ENCODE measurements at places on chromosomes 5 and 9.

GRCh38 chr9:1879501-1879900 lies 135.6 kb upstream of the SMARCA2 start:
- no peak for DNase-seq

GRCh38 chr5:54553659-54554207 lies 36.2 kb downstream of the SNX18 start:
- DNase-seq, result no peak

DNA sequence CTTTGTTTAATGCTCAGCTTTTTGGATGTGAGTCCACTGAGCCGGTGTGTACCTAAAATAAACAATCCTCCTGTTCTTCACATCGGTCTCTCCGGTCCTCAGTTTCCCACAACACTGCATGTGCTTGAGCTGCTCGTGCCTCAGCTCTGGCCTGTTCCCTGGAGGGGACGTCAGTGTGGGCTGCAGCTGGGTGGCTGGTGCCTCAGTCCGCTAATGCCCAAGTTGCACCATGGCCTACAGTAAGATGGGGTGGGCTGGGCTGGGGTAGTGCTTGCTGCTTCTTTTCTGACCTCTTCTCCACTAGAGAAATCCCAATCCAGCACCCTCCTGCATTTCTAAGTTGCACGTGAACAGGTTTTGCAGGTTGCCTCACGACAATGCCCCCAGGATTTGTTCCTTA lies 595 bp upstream of the BTNL9 start:
- DNase-seq, result no peak

DNA sequence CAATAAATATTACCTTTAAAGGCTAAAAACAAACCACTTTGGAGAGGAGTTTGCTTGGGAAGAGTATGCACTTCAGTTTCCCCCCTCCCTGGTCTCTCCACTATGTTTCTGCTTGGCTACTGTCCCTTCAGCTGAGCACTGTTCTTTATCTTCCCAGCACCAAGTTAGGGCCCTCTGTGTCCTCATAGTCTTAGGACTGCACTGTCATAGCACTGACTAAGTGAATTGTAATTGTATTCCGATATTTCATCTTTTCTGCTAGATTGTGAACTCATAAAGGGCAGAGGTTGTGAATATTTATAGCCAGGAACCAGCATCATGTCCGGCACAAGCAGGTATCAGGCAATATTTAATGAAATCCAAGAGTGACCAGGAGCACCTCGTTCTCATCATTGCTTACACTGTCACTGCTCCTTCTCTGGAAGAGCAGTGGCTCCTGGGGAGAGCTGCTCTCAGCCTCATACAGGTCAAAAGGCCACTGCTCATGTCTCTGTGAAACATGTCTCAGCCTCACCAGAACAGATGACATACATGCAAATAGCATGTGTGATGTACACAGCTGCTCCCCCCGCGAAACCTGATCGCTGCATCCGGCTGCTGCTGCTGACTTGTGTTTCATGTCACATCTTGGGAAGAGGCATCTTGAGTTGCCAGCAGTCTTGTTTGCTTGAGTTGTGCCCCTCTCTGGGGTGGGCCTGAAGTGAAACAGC lies 279.7 kb upstream of the MSX2 start:
- no peak for DNase-seq

DNA sequence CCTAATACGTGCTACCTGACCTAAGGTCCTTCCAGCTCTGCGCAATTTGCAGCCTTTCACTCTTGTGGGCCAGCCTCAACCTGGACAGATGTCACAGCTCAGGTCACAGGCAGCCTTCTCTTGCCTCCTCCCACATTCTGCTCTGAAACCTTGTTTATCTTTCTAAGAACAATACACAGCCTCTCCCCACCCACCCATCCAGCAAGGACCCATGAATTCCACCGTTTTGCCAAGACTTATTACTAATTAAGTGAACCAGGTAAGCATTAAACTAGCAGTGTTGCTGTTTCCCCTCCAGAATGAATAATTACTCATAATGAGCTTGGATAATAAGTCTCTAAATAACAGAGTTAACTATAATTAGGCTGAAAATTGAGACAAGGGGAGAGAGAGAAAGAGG lies 11.0 kb downstream of the FABP6 start:
- DNase-seq, result no peak

- no peak for DNase-seq
These were observed 155.9 kb downstream of the SGCD start for GRCh38 chr5:156482818-156483217.

GRCh38 chr9:98146101-98146991 lies 27.3 kb upstream of the TRIM14 start:
- no peak for DNase-seq

- no peak for DNase-seq
These were observed 68.1 kb downstream of the ARHGEF28 start for GRCh38 chr5:73694089-73694488.

- peak; percentile 30 for DNase-seq
These were observed at the start of gene RNF180 for GRCh38 chr5:64165500-64166200. RNF180 (plus strand) TSS chr5:64165843; CDS start chr5:64200808, 34,965 bp downstream.

GRCh38 chr9:83622939-83623678 lies at the start of gene IDNK:
IDNK (plus strand) TSS chr9:83623143; CDS start chr9:83623172, 29 bp downstream.
- peak; percentile 77 for DNase-seq

- no peak for DNase-seq
These were observed 205.9 kb downstream of the PDZD2 start for GRCh38 chr5:31844622-31845345.

DNA sequence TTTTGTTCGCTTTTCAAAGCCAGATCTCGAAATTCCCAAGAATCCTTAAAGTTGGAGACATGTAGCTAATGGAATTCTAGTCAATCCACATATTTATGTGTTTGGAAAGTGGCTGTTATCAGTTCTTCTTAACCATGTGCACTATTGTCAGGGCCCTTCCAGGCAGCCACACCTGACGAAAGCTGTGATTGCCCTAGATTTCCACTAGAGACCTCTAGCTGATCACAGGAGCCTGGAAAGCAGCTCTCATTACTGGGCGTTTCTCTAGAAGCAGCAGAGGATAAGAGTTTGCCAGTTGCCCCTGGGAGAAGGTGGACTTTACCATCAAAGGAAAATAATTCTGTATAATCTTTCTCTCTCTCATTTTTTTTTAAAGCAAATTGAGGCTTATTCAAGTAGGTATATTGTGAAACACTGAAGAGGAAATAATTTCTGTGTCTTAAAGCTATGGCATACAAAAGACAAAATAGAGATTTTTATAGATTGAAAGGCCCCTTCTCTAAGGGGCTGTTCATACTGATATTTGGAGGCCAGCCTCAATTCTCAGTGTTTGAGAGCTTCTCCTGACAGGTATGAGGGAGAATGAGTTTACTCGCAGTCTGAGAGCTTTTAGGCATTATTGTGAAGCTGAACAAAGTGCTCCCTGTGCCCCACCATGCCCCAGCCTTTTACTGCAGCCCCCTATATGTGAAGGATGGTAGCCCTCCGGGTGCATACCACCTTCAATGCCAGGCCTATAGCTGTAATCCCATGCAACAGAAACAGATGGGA lies 405.4 kb upstream of the ACTBL2 start:
- DNase-seq, result no peak

DNA sequence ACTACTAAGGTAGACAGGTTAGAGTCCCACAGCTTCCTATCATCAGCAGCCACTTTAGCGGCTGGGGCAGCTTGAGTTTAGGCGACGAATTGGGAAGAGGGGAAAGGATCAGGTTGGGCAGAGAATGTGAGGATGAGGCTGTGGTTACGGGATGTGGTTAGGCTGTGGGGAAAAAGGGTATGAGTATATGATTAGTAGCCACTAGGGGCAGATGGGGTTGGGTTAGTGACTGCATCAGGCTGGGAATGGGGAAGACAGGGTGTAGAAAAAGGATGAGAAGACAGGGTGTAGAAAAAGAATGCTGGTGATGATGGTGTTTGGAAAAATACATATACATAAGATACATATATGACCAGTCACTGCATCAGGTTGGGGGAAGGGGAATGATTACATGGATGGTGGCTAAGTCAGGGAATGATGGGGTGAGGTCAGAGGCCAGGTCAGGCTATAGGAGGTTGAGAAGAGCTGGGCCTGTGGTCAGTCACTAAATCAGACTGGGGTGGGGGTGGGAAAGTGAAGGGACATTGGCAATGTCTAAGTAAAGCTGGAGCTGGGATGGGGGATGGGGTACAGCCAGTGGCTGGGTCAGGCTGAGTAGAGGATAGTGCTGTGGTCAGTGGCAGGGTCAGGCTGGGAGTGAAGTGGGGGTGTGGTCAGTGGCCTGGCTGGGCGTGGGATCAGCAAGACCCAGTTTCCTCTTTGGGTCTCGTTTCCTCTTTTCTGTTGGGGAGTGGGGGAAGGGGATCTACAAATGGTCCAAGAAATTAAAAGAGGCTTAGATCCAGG lies 2.1 kb downstream of the TLN1 start:
- peak; percentile 67 for DNase-seq

- DNase-seq, result no peak
These were observed 12.7 kb downstream of the PDGFRB start for GRCh38 chr5:150142959-150143349.

- no peak for DNase-seq
These were observed 12.6 kb downstream of the DMGDH start for GRCh38 chr5:79056847-79057246.

GRCh38 chr5:125152044-125152443 lies 405.6 kb upstream of the ZNF608 start:
- no peak for DNase-seq

DNA sequence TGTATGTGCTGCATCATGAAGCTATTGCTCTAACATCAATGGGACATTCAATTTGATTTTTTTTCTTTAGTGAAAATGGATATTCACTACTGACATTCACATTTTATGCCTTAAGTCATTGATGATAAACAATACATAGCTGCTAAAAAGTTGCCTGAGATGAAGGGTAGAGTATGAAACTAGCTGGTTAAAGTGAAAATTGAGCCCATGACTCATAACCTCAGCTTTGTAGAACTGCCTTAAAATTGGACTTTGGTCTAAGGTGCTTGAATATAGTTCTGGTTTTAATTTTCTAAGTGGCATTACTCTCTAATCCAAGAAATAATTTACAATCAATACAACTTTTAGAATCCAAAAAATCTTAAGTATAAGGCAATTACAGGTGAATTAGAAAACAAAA lies 740.4 kb upstream of the RIOK2 start:
- DNase-seq, result no peak

DNA sequence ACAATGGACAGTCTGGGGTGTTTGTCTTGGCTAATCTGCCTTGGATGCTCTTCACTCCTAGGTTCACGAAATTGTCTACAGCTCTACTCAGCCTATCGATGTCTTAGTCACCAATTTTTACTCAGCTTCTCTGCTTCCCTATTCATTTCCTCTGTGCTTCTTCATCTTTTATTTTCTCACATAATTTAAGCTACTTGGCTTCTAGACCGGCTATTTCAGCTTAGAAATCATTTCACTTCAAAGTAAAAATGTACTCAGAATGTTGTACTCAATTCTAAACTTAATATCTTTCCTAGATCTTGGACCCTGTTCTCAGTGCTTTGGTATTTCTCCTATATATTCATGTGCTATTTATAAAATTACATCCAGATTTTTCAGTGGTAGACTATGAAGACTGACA lies 430.0 kb upstream of the FTMT start:
- no peak for DNase-seq

DNA sequence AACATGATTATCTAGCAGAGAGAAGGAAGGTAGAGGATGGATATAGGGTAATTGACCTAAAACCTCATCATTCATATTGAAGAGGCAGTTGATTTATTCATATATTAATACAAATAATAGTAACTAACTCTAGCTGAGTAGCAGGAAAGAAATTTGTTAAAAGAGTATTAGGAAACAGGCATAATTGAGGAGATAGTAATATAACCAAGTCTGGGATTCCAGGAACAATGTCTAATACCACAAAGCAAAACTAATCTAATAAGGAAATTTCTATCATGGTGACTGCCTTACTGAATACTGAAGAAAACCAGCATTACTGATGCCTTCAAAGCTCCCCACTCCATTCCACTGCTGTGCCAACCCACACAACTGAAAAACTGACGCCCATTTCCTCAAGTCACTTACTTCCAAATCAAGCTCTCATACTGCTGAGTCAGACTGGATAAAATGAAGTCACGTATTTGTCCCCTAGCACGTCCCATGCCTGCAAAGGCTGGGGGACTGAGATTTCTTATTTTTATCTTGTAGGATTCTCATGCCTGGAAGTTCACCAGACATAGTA lies 153.9 kb downstream of the SMC2 start:
- no peak for DNase-seq

GRCh38 chr5:148268566-148268965 lies at the start of gene SPINK13:
SPINK13 (plus strand) TSS chr5:148268794; CDS start chr5:148270073, 1,279 bp downstream.
- peak; percentile 23 for DNase-seq

- no peak for DNase-seq
These were observed 149.3 kb downstream of the GNAQ start for GRCh38 chr9:77882294-77882693.

DNA sequence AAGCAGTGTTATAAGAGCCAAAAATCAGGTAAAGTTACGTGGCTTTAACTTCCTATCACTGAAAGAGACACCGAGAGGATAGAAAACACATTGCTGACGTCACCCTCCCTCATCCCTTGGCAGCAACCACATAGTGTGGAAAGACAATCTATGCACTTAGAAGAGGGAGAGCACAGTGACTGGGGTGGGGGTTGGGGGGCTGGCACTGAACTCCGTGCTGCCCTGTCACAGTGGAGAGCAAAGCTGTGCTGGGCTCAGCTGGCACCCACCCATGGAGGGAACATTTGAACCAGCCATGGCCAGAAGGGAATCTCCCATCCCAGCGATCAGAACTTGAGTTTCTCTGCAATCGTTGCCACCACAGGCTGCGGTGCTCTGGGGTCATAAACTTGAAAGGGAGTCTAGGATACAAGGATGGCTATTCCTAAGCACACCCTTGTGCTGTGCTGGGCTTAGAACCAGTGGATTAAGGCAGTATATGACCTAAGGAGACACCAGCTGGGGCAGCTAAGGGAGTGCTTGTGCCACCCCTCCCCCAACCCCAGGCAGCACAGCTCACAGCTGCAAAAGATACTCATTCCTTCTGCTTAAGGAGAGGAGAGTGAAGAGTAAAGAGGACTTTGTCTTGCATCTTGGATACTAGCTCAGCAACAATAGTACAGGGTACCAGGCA lies 73.4 kb downstream of the KIAA0825 start:
- DNase-seq, result no peak

DNA sequence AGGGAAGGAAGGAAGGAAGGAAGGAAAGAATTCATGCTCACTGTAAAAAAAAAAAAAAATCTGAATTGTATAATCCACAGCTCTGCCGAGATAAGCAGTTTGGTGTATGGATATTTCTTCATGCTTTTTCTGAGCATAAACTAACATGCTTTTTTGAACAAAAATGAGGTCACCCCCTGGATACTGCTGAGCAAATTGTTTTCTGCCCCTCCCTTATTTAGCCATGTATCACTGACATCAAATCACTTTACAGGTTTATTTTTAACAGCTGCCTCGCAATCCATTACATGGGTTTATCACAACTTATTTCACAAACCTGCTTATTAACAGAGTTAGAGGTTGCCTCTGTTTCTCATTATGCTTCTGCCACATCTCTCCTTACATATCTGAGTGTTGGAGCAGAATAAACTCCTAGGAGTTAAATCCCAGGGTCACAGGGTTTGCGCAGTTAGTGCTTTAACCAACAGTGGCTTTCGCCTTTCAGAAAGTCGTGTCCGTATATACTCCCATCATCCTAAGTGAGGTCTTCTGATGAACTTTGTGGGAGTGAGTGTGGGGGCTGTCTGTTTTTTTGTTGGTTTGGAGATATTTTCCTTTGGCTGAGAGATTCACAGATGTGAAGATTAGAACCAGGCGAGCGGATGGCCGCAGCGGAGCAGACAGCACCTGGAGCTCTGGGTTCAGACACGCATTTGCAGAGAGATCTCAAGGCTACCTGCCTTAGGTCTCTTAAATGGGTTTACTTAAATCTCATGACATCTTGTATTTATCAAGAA lies 57.7 kb downstream of the AK8 start:
- no peak for DNase-seq

Data from tibial artery (tissue), 4 donors.